ENCODE measurements at places on chromosomes 7 and 10.
A peak's percentile ranks its signal among the peaks of the same experiment; 100 is the strongest.

GRCh38 chr7:20030915-20031362 is 186.2 kb downstream of the MACC1 start:
- no peak for DNase-seq

DNA sequence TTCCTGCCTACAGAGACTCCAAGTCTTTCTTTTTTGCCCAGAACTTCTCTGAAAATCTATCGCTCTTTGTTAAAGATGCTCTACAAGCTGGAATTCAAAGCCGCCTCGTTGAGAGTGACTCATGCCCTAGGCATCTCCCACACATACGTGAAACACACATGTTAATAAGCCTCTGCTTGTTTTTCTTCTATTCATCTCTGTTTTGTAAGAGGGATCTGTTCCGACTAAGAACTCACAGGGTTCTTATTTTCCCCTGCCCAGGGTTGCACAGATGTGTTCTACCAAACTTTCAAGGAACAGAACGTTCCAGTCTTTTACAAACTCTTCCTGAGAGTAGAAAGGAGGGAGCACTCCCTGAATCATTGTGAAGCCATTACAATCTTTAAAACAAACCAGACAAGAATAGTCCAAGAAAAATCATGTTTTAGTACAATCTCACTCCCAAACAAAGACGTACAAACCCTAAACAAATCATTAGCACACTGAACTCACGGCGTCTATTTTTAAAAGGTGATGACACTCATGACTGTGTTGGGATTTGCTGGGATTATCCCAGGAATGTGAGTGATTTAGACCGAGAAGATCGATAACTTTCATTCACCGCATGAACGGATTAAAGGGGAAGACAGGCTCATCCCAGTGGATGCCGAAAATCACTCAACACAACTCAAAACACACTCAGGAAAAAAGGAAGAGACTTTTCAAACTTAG is 55.3 kb upstream of the INPP5A start:
- DNase-seq: no peak

GRCh38 chr7:521221-522070 is 1.8 kb upstream of the PDGFA start:
- DNase-seq: peak; percentile 65

GRCh38 chr7:150378115-150378852 is 846 bp upstream of the ZNF775 start:
- DNase-seq: peak; percentile 94

DNA sequence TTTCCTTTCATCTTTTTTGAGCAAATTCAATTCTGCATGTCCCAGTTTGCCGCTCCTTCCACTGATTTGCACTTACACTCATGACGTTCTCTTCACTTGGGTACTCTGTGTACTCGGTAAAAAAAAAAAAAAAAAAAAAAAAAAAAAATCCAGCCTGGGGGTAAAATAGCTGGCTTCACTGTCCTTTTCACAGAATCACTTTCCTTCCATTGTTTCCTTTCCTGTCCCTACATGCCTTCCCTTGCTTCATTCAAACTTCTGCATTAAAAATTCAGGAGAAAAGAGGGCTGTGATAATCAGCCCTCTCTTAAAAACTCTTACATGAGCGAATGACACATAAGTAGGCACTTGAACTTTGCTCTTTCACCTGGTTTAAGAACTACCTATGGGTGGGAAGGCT is 8.7 kb downstream of the ANKRD1 start:
- DNase-seq: no peak

GRCh38 chr10:128575761-128576160 is 449.5 kb upstream of the MKI67 start:
- DNase-seq: no peak

- peak; percentile 88 for DNase-seq
Measured at GRCh38 chr10:127556916-127557315, 7.8 kb downstream of the NPS start.

- no peak for DNase-seq
Measured at GRCh38 chr7:155178096-155178495, 108.0 kb downstream of the HTR5A start.

DNA sequence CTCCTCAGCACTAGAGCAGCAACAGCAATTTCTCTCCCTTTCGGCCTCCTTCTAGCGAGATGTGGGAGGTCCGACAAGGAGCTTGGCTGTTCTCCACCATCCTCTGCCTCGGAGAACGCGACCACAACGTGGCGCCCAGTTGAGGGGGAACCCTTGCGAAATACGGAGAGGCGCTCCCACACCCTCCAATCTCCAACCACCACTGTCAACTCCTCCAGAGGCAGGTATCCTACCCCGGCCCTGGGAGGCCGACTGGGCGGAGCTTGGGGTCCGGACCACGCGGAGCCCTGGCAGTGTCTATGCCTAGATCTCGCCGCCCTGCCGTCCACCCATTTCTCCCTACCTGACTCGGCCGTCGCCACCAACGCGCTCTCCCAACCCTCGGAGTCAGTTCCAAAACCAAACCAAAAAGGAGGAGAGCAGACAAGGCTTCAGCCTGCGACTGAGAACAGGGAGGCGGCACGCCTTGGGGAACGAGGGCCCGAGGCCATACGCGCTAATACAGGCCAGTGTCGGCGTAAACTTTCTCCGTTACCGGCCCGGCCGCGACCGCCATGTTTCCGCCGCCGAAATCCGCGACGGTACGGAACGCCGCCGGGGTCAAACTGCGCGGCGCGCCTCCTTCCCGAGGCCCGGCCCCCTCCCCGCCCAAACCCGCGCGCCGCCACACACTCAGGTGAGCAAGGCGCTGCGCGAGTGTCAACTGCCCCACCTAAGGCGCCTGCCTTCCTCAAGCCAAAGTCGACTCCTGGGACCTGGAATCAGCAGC is at the start of gene TMEM168:
Gene TMEM168 (minus strand): TSS at position 577 of the 769 bp plus-strand sequence. CDS start 5,568 bp downstream, outside the sequence.
- peak; percentile 82 for DNase-seq

DNA sequence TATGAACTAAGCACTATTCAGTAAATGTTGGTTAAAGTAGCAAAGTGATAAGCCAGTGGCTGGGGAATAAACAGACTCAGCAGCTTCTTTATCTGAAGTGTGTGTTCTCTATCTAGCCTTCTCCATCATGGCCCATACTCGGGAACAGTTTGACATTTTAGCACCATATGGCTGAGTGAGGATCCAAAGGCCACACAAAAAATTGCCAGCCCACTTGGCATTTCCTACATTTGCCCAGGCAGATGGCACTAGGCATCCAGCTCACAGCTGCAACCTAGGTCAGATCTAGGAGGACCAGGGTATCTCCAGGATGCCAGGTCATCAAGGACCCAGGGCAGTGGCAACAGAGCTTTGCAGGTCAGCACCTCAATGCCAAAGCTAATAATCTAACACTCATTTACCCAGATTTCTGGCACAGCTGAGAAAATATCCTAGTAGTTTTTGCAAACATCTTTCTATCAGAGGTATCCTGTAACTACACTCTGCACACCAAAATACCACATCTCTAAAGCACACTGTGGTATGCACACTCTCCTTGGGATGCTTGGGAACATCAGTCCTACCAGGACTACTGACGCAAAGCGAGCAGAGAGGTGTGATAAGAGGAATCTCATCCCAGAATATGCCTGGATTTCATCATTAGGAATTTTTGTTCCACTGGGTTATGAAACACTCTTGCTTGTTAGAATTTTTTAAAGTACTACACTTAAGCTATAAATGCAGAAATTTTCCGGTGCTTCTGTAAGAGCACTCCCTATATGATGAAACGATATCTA is 61.7 kb downstream of the DOCK4 start:
- DNase-seq: no peak

GRCh38 chr7:391411-391951 is 101.5 kb downstream of the FOXL3 start:
- no peak for DNase-seq

GRCh38 chr10:86363184-86363832 is 3.3 kb downstream of the GRID1 start:
- peak; percentile 88 for DNase-seq
